ENCODE measurements at places on chromosomes 3 and 15. TPM values are rescaled to one million over a fixed set of nuclear protein-coding genes. Genes with fewer than 3 reads are reported as not detected.

BFSP2 gene
- 0.41 TPM for total RNA-seq

FAM81A gene
- 10.4 TPM for total RNA-seq

IL5RA gene
- 1.1 TPM for total RNA-seq

APBA2 gene
- total RNA-seq = 6.1 TPM

CACNA1D gene
- total RNA-seq = 35.7 TPM

GP5 gene
- total RNA-seq = 0.22 TPM

SENP5 gene
- 27.5 TPM for total RNA-seq

SH2D7 gene
- not detected for total RNA-seq

MAP1A gene
- total RNA-seq = 9.3 TPM

CCDC191 gene
- 11.7 TPM for total RNA-seq

PROK2 gene
- total RNA-seq = 0.25 TPM

VGLL3 gene
- total RNA-seq = 4.2 TPM

NDN gene
- total RNA-seq = 19.9 TPM

HGD gene
- total RNA-seq = 72.0 TPM

CHRD gene
- 16.8 TPM for total RNA-seq

C3orf52 gene
- total RNA-seq = 5.2 TPM

COL6A5 gene
- 0.41 TPM for total RNA-seq

SEMA3G gene
- total RNA-seq = 25.7 TPM

PLA2G4F gene
- 51.2 TPM for total RNA-seq

CACNA2D2 gene
- 3.6 TPM for total RNA-seq

SLC51A gene
- 0.98 TPM for total RNA-seq

OSTN gene
- not detected for total RNA-seq

LIPH gene
- total RNA-seq = 14.7 TPM

WDR93 gene
- 2.5 TPM for total RNA-seq

MUC13 gene
- 1.9 TPM for total RNA-seq

CEMIP gene
- total RNA-seq = 0.57 TPM

PLEKHO2 gene
- 48.6 TPM for total RNA-seq

CCRL2 gene
- 2.8 TPM for total RNA-seq

ITGB5 gene
- 115 TPM for total RNA-seq

C3orf33 gene
- total RNA-seq = 6.0 TPM

POTEB gene
- total RNA-seq = not detected

PPM1L gene
- 13.8 TPM for total RNA-seq

WNT7A gene
- total RNA-seq = 3.3 TPM

C2CD4A gene
- total RNA-seq = 5.3 TPM

FGF12 gene
- total RNA-seq = 1.8 TPM

VPS13C gene
- total RNA-seq = 106 TPM

WNT5A gene
- total RNA-seq = 9.9 TPM

LMAN1L gene
- total RNA-seq = not detected

EFCC1 gene
- total RNA-seq = 3.7 TPM

ANP32A gene
- 113 TPM for total RNA-seq

OR5H1 gene
- not detected for total RNA-seq

CIP2A gene
- 3.5 TPM for total RNA-seq

ARPP21 gene
- 0.44 TPM for total RNA-seq

IMPG2 gene
- total RNA-seq = 0.85 TPM

UNC13C gene
- 0.19 TPM for total RNA-seq

TADA3 gene
- total RNA-seq = 65.1 TPM

GPR156 gene
- total RNA-seq = 0.50 TPM

P3H2 gene
- total RNA-seq = 103 TPM

PLIN1 gene
- 2.1 TPM for total RNA-seq

ARMC8 gene
- total RNA-seq = 47.3 TPM

DNAH1 gene
- total RNA-seq = 12.1 TPM

RPL35A gene
- 721 TPM for total RNA-seq

TMA7 gene
- total RNA-seq = 195 TPM

KIF15 gene
- total RNA-seq = 0.72 TPM

NIT2 gene
- total RNA-seq = 57.5 TPM

IL16 gene
- total RNA-seq = 19.9 TPM

Measured in kidney (tissue), 22 donors.